ENCODE measurements at places on chromosomes 5 and 9.

GRCh38 chr9:653421-653820 is 188.1 kb upstream of the DMRT1 start:
- peaks cover 24% of the 10 kb centered on the region for H3K4me1 ChIP-seq
- no peak overlapping the region for H3K27ac ChIP-seq

GRCh38 chr5:112917453-112917995 is 4.5 kb downstream of the REEP5 start:
- H3K27ac ChIP-seq = no peak overlapping the region
- peaks cover 60% of the 10 kb centered on the region for H3K36me3 ChIP-seq
- DNase-seq = peak; percentile 42
- H3K4me3 ChIP-seq = no peak overlapping the region

DNA sequence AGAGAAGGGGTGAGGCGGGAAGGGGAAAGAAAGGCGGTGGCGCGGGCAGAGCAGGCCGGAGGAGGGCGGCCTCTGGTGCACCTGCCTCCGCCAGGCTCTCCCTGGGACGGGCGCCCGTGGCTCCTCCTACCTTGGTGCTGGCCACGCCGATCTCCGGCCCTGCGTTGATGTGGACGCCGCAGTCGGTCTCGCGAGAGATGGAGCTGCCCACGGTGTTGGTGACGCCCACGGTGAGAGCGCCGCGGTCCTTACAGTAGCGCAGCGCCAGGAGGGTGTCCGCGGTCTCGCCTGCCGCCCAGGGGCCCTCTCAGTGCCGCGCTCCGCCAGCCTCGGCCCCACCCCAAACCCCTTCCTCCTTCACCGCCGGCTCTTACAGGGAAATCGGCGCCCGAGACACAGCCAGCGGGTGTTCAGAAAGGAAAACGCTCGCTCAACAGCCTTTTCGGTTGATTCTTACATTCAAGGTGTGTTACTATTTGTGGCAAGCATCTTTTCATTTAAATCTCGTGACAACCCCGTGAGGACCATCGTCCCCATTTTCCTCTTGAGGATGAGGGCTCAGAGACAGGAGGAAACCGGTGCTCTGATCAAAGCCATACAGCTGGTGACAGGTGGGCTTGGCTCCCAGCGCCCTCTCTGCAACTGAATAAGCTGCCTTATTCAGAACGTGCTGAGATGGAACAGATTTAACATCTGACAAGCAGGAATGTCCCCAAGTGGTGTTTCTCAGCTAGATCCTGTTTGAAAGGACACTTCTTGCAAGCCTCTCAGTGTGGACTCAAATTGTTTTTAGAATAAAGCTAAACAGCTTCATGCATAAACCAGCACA is 22.0 kb upstream of the MAPK9 start:
- peaks cover 2% of the 10 kb centered on the region for H3K4me1 ChIP-seq
- no peaks in the 10 kb centered on the region for H3K27me3 ChIP-seq
- H3K36me3 ChIP-seq = no peaks in the 10 kb centered on the region
- no peak overlapping the region for H3K27ac ChIP-seq
- peak; percentile 90 for DNase-seq

DNA sequence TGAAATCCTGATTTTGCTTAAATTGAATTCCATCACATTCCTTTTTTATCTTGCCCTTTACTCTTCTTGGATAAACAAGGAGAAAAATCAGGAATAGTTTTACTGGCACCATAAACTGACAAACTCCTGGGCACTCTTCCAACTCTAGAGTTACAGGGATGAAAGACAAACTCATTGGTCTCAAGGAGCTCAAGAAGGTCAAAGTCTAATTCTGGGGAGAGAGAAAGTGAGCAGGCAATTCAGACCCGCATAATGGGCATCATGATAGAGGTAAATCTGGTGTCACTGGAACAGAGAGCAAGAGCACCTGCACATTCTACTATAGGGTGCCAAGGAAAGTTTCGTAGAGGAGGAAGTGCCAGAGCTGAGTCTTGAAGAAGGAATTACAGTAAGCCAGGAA is 64.8 kb downstream of the GRIN3A start:
- no peak for DNase-seq
- peaks cover 4% of the 10 kb centered on the region for H3K27me3 ChIP-seq
- H3K27ac ChIP-seq = no peak overlapping the region
- H3K4me3 ChIP-seq = no peak overlapping the region

DNA sequence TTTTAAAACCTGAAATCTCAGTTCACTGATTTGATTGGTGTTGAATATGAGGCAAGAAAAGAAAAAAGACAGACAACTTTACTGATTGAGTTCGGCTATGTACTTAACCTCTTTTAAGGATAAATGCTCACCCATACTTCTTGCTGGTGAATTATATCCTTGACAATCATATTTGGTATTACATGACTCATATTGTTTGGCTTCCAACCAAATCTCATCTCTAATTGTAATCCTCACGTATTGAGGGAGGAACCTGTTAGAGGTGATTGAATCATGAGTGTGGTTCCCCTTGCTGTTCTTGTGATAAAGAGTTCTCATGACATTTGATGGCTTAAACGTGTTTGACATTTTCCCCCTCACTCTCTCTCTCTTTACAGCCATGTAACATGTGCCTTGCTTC is 255.6 kb upstream of the IZUMO3 start:
- H3K27ac ChIP-seq = no peak overlapping the region
- no peaks in the 10 kb centered on the region for H3K36me3 ChIP-seq
- no peak for DNase-seq
- no peaks in the 10 kb centered on the region for H3K27me3 ChIP-seq
- H3K4me1 ChIP-seq = no peaks in the 10 kb centered on the region
- H3K4me3 ChIP-seq = no peak overlapping the region

GRCh38 chr5:151357097-151357496 is 9.7 kb upstream of the SLC36A2 start:
- peaks cover 10% of the 10 kb centered on the region for H3K27me3 ChIP-seq
- H3K4me1 ChIP-seq = no peaks in the 10 kb centered on the region
- no peaks in the 10 kb centered on the region for H3K36me3 ChIP-seq
- H3K4me3 ChIP-seq = no peak overlapping the region
- no peak overlapping the region for H3K27ac ChIP-seq

GRCh38 chr9:125630436-125630835 is 76.6 kb downstream of the MAPKAP1 start:
- no peak overlapping the region for H3K4me3 ChIP-seq
- DNase-seq = no peak
- H3K36me3 ChIP-seq = no peaks in the 10 kb centered on the region
- peaks cover 66% of the 10 kb centered on the region for H3K4me1 ChIP-seq
- H3K27ac ChIP-seq = no peak overlapping the region
- H3K27me3 ChIP-seq = no peaks in the 10 kb centered on the region

DNA sequence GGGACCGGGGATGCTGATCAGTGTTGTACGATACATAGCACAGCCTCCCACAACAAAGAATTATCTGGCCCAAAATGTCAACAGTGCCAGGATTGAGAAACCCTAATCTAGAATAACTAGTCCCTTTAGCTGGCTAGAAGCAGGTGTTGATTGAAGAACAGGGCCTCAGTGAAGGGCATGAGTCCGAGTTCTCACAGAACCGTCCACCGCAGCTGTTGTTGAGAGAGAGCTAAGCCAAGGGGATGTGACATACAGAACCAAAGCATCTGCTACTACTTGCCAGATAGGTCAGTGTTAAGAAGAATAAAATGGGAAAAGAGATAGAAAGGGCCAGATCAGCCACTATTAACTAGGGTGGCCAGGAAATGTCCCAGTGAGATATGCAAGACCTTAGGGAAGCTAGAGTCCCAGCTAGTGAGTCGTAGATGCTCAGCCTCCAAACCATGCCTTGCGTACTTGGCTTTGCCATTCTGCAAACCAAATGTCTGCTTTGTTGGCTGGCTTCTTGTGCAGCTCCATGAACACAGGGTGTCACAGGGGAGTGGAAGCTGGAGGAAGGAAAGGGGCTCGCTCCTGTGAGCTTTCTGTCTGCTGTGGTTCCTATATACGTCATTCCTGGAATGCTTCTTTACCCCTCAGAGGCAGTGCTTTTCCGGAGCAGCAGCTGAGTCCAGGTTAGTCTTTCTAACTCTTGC is 68.9 kb downstream of the FBXO38 start:
- H3K4me3 ChIP-seq = no peak overlapping the region
- H3K27ac ChIP-seq = no peak overlapping the region
- no peak for DNase-seq
- peaks cover 10% of the 10 kb centered on the region for H3K27me3 ChIP-seq
- no peaks in the 10 kb centered on the region for H3K36me3 ChIP-seq

- peaks cover 9% of the 10 kb centered on the region for H3K27me3 ChIP-seq
- H3K4me1 ChIP-seq = no peaks in the 10 kb centered on the region
- H3K4me3 ChIP-seq = no peak overlapping the region
- no peak overlapping the region for H3K27ac ChIP-seq
These were observed 56.8 kb upstream of the CNOT6 start for GRCh38 chr5:180437336-180437735.

GRCh38 chr9:11025775-11026174 is 413.0 kb upstream of the PTPRD start:
- H3K4me1 ChIP-seq = no peaks in the 10 kb centered on the region
- H3K4me3 ChIP-seq = no peak overlapping the region
- no peaks in the 10 kb centered on the region for H3K27me3 ChIP-seq
- no peak overlapping the region for H3K27ac ChIP-seq

DNA sequence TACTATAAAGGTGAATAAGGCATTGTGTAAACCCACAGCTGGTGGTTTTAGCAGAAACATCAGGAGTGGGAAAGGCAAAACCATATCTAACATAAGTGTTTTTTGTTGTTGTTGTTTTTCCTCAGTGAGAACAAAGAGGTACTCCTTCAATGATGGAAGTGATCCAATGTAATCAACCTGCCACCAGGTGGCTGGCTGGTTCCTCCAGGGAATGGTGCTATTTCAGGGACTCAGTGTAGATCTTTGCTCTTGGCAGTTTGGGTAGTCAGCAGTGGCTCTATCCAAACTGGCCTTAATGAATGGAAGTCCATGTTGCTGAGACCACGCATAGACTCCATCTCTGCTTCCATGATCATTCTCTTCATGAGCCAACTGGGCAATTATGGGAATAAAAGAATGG is 10.8 kb downstream of the DMRTA1 start:
- no peak for DNase-seq
- H3K36me3 ChIP-seq = no peaks in the 10 kb centered on the region
- H3K4me1 ChIP-seq = no peaks in the 10 kb centered on the region

DNA sequence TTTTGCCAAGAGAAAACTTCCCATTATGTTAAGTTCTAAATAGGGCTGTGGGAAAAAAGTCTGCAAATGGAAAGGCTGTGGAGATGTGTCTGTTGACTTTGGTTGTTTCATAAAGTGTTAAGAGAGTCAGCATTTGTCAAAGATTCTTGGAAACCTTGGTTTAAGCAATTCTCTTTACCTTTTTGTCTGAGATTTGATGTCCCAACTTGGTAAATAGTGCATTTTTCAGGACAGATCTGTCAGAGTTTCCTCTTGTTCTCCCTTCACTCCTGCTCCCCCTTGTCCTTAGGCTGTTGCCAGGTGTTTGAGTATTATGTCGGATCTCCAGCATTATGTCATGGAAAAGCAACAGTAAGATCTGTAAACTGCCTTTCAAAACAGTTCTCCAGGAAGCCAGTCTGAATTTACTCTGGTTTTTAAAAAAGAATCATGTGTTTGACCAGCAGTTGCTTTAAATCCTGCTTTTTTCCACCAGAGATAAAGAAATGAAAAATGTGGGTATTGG is 79.1 kb upstream of the ADAMTSL1 start:
- no peaks in the 10 kb centered on the region for H3K36me3 ChIP-seq
- DNase-seq = no peak
- no peak overlapping the region for H3K4me3 ChIP-seq
- no peaks in the 10 kb centered on the region for H3K4me1 ChIP-seq
- H3K27ac ChIP-seq = no peak overlapping the region

DNA sequence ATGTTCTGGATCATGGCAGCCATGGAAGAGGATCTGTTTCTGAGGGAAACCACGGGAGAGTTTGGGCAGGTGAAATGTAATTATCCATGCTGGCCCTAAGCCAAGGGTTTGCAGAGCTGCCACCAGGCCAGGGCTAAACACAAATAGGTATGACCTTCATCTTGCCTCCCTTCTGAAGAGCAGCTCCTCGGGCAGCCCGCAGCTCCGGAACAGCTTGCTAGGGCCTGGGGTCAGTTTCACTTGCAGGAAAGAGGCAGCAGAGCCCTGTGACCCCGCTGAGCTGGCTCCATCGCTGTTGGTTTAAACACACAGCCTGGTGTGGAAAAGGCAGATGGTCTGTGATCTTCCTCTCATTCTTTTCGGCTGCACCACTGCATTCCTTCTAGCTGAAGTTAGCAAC is 141.4 kb downstream of the TMEM38B start:
- H3K27me3 ChIP-seq = no peaks in the 10 kb centered on the region
- H3K4me3 ChIP-seq = no peak overlapping the region
- H3K4me1 ChIP-seq = no peaks in the 10 kb centered on the region
- no peaks in the 10 kb centered on the region for H3K36me3 ChIP-seq
- H3K27ac ChIP-seq = no peak overlapping the region

DNA sequence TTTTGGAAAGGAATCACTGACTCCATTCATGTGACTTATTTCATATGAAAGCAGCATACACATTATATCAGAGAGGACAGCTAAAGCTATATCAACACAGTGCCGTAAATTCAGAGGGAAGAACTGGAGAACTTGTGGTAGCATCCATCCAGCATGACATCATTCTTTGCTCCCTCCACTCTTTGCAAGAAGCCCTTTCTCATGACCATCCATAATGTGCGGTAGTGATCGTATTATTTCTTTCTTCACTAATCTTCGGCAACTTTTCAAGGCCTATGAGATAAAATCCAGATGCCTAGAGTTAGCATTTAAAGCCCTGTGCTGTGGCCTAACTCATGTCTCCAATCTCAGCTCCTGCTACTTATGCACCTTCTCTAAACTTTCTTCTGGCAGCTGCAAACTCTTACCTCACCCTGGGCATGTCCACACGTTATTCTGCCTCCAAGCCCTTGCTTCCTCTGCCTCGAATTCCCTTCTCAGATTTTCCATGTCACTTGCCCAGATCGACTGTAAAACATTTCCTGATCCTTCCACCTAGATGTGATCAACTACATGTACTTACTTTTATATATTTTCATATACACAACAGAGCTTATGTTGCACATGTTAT is 307.3 kb upstream of the SGCD start:
- H3K27ac ChIP-seq = no peak overlapping the region
- H3K4me1 ChIP-seq = no peaks in the 10 kb centered on the region
- no peak for DNase-seq
- H3K27me3 ChIP-seq = no peaks in the 10 kb centered on the region

DNA sequence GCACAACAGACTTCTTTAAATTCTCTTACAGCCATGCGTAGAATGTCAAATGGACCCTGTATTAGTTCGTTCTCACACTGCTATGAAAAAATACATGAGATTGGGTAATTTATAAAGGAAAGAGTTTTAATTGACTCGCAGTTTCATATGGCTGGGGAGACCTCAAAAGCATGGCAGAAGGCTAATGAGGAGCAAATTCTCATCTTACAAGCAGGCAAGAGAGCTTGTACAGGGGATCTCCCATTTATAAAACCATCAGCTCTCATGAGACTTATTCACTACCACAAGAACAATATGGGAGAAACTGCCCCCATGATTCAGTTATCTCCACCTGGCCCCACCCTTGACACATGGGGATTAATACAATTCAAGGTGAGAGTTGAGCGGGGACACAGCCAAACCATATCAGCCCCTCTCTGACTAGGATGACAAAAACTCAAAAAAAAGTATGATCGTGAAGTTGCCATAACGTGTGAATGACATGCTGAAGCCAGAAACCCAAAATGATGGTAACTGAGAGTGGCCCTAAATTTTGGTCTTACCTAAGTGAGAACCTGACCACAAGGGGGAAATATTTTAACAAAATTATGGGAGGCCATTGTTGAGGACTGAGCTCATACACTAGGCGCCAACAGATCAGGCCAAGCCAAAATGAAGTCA is 17.5 kb upstream of the TEX10 start:
- no peaks in the 10 kb centered on the region for H3K27me3 ChIP-seq
- H3K27ac ChIP-seq = no peak overlapping the region
- DNase-seq = no peak

GRCh38 chr9:95606489-95607350 is 89.9 kb upstream of the PTCH1 start:
- DNase-seq = no peak
- H3K27ac ChIP-seq = no peak overlapping the region
- no peaks in the 10 kb centered on the region for H3K4me1 ChIP-seq
- no peaks in the 10 kb centered on the region for H3K36me3 ChIP-seq
- H3K4me3 ChIP-seq = no peak overlapping the region
- H3K27me3 ChIP-seq = no peaks in the 10 kb centered on the region

Measured in activated CD4-positive, alpha-beta memory T cell treated with anti-CD3 and anti-CD28 coated beads for 36 hours (primary cell).